ENCODE measurements at places on chromosomes 12 and 14.

GRCh38 chr14:70881549-70882177 lies 25.6 kb upstream of the PCNX1 start:
- no peak for DNase-seq

DNA sequence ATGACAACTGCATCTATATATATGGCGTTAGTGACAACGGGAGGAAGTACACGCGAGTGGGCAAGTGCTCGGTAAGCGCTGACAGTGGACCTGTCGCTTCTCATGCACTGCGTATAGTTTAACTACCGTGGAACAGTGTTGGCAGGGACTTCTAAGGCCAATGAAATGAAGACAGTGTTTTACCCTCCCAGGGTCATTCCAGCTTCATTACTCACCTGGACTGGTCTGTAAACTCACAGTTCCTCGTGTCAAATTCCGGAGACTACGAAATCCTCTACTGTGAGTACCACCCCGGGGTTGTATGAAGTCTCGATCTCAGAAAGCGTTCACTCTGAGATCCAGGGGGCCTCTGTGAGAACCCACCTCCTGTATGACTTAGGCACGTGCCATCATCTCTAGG lies 129.2 kb upstream of the EVL start:
- no peak for DNase-seq

DNA sequence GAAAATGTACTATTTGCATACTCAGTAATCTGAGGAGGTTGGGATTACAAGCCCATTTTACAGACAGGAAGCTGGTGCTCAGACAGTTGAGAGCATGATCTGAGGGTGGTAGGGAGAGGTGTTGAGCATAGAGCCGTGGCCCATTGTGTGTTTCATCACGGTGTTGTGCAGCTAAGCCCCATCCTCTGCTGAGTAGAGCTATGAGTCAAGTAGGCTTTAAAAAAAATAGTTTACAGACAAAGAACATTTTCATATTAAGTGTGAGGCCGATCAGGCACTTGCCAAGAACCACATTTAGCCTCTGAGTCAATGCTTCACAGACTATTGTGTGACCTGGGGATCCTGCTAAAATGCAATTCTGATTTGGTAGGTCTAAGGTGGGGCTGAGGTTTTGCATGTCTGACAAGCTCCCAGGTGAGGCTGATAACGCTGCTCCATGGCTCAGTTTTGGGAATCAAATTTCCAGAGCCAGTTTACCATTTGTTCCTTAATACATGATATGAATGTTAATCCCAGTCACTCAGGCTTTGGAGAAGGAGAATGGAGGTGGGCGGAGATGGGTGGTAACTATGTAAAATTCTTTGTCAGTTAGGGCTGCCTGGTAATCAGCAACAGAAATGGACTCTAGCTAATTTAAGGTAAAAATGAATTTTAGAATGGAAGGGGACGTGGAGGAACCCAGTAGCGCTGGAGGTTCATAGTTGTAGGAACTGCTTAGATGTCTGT lies 22.2 kb downstream of the ZNF664 start:
- no peak for DNase-seq

DNA sequence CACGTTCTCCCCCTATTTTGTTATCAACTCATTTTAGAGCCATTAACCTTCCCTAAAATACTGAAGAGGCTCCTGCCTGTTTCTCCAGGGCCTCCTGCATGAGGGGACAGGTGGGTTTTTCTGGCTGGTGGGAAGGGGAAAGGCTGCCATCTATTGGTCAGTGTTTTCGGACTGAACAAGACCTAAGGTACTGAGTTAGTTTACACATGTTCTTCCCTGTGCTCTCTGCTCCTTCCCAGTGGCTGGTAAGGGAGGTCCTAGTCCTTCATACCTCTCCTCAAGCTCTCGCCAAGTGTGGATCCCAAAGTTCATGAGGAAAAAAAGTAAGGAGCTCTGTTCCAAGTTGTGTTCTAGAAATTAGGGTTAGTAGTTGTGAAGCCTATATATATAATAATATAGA lies 357.5 kb downstream of the FSCB start:
- no peak for DNase-seq

DNA sequence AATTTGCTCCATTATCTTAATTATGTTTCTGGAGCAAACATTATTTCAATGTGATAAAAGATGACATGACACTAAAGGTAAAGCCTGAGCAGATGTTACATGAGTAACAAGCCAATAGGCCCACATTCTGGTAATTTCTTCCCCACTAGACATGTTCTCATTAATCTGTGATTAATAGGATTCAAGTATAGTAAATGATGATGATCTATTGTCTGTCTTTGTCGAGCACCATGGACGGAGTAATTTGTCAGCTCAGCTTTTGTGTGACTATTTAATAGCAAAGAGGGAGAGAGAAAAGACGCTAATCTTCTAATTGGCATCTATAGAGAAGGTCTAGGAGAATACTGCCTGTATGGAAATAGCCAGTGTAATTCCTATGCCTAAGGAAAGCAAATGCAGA lies 62.2 kb upstream of the INSM2 start:
- DNase-seq = no peak

GRCh38 chr14:59306775-59307174 lies 118.3 kb downstream of the DAAM1 start:
- no peak for DNase-seq

GRCh38 chr12:24200010-24200409 lies 250.5 kb upstream of the SOX5 start:
- no peak for DNase-seq

DNA sequence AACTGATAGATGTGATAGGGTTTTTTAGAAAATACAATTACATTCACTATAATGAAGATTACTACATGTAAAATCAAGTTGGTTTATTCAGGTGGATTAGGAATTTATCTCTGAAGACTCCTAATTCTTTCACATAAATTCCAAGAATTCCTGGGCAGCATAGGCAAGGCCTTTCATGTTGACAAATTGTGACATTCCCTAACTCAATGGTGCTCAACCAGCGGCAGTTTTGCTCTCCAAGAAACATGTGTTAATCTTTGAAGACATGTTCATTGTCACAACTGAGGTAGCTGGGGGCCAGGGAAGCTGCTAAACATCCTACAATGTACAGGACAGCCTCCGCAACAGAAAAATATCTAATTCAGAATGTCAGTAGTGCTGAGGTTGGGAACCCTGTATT lies 46.3 kb downstream of the PTPRQ start:
- DNase-seq = no peak

DNA sequence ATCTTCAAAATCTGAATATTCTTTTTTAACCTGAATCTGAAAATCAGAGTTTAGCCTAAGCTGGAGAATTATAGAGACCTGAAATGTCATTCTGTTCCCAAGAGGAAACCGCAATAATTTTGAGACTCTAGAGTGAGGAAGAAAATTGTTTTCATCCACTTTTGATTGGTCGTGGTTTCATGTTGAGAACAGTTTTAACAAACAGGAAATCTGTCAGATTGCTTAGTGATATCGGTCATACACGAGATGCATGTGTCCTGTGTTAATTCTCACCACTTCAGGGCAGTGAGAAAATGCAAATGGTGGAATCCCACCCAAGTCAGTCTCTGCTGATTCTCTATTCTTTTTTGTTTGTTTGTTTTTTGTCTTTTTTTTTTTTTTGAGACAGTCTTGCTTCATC lies 1498.5 kb upstream of the TMEM132C start:
- no peak for DNase-seq

DNA sequence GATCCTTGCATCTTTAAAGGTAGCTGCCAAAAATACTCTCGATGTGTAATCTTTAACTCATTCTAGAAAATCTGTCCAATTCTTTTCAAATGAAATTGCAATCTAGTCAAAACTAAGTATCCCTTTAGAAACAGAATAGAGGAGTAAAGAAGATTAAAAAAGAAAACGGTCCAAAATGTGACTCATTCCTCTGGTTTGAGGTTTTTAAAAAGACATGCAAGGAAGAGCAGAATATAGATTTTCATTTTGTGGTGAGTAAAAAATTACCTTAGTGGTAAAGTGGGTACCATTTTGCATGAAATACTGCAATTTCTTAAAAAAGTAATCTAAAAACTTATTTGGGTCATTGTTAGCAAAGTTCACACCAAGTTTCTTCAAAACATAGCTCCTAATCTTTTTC lies 108.4 kb downstream of the BRMS1L start:
- DNase-seq = no peak

DNA sequence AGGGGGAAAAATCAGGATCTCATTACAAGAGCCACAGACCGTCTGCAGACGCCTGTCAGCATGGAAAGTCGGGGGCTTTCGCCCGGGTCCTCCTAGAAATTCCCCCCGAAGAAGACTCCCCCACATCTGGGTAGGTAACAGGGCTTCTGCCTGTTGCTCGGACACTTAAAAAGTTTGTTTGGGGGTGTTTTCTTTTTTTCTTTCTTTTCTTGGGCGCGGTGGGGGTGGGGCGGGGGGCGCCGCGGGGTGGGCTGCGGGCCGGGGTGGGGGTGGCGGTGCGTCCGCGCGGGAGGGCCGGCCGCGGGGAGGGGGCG lies 358 bp downstream of the ELK3 start:
- no peak for DNase-seq

DNA sequence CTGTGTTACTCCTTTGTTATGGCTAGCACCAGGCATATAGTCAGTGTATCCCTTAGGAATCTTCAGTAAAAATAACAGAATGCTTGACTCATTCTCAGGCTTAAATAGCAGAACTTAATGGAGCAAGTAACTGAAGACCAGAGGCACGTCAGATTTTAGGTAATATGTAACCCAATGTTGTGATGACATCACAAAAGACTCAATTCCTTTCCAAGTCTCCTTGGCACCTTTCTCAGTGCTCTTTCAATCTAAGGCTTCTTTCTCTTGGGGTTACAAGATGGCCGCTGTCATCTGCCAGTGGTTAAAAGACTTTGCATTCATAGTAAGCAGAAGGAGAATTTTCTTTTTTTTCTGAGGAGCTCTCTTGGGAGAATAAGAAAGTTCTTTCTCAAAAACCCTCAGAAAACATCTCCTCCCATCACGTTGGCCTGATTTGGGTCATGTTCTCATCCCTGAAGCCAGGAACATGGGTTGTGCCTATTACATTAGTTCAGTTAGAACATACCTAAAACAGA lies 33.4 kb upstream of the DCN start:
- DNase-seq = no peak
